ENCODE measurements at places on chromosomes 2 and 18.

DNA sequence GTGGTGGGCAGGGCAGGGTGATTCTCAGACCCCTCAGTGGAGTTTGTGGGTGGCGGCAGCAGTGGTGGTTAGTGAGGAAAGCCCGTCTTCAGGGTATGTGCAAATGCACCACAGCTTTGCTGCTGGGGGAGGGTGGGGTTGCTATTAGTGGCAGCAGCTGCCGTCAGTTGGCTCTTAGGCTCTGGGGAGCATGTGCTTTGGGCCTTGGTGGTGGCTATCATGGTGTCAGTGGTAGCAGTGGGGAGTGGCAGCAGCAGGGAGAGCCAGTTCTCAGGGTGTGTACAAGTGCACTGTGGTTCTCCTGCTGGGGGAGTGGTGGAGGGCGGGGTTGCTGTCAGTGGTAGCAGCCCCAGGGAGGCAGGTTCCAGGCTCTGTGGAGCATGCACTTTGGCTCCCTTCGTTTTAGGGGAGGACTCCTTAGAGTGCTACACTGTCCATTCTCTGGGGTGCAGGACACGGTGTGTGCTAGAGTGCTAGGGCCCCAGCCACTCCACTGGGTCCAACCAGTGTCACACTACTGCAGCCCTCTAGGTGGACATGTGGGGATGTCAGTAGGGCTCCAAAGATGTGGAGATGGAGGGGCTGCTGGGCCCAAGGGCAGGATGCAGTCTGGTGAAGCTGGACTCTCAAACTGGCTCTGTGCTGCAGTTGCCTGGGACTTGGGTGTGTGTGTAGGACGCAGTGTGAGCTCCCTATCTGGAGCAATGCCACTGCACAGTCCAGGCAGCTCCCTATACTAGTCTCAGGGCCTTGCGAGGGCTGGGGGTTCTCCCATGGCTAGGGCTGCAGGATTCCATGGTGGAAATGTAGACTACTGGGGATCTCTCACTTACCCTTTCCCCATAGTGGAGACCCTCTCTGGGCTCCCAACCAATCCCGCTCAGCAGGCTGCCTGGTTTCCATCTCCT is 45.3 kb downstream of the ADCYAP1 start:
- DNase-seq = no peak

- no peak for DNase-seq
Observed at GRCh38 chr2:202636213-202636513, 1.4 kb downstream of the FAM117B start.

DNA sequence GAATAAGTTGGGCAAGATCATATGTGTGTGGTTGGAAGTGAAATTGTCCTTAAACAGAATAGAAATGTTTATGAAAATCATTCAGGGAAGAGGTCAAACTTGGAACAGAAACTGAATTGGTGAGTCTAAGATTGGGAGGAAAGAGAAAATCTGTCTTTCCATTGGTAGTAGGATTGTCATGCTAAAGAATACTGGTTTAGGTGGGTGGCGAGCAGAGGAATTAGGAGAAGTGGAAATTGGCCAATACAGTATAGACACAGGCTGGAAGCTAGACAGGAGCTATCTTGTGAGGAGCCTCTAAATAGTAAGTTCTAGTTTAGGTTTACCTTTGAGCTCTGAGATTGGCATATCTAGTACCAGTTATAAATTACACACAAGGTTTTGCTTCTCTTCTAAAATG is 80.9 kb upstream of the KYNU start:
- DNase-seq = no peak

DNA sequence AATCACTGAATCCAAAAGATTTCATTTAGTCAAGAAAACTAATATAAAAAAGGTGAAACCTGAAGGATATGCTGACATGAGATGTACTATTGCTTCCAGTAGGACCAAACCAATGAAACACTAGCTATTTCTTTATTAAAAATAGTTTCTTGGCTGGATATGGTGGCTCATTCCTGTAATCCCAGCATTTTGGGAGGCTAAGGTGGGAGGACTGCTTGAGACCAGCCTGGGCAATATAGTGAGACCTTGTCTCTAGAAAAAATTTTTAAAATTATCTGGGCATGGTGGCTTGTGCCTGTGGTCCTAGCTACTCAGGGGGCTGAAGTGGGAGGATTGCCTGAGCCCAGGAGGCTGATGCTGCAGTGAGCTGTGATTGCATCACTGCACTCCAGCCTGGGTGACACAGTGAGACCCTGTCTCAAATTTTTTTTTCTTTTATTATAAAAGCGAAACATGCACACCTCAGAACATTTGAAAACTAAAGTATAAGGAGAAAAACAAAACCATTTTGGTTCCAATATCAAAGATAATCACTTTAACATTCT is 266.2 kb downstream of the TGIF1 start:
- no peak for DNase-seq

- no peak for DNase-seq
Observed at GRCh38 chr2:127020536-127020935, 86.4 kb downstream of the BIN1 start.

DNA sequence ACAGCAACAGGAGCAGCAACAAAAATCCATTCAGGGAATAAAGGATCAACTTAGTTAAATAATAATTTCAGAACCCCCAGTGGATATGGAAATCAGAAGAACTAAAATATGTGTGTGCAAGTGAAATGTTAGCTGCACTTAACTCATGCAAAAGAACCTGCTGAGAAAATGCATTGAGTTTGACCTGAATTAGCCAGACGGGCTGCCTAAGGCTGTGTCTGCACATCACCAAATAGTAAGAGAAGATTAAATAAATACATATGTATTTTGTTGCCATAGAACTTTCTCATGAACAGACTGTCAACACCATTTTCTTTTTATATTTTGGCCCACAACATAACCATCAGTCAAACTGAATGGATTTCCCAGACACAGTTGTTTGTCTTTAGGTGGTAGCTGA is 262.0 kb upstream of the PIK3C3 start:
- DNase-seq = no peak

DNA sequence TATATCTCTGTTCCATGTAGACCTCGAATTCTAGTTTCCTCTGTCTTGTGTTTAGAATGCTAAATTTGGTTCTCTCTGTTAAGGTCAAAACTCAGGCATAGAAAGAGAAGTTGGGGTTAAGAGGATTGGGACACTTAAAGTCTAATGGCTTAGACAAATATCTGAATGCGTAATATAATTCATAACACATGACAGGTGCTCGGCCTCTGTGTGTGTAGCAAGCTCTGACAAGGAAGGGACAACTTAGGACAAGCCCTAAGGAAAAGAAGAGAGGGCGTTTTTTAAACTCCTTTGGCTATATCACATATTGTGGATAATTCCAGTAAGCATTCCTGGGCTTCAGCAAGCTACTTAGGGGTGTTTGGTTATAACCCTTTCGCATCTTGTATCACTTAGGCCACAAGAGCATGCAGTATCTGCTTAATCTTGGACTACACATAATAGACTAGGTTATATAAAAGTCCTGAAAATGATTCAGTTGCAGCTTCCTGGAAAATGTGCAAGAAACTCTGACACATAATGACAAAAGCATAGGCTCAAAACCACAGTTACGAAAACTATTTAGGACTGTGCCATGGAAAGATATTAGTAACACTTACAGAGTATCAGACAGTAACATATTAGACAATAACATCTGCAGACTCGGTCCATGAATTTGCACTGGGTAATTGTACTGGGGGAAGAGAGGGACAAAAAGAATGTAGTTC is 16.1 kb upstream of the CREB1 start:
- no peak for DNase-seq

GRCh38 chr2:226891780-226892590 is 56.1 kb downstream of the RHBDD1 start:
- DNase-seq = no peak

GRCh38 chr2:3243804-3244203 is 133.8 kb downstream of the EIPR1 start:
- DNase-seq = no peak

DNA sequence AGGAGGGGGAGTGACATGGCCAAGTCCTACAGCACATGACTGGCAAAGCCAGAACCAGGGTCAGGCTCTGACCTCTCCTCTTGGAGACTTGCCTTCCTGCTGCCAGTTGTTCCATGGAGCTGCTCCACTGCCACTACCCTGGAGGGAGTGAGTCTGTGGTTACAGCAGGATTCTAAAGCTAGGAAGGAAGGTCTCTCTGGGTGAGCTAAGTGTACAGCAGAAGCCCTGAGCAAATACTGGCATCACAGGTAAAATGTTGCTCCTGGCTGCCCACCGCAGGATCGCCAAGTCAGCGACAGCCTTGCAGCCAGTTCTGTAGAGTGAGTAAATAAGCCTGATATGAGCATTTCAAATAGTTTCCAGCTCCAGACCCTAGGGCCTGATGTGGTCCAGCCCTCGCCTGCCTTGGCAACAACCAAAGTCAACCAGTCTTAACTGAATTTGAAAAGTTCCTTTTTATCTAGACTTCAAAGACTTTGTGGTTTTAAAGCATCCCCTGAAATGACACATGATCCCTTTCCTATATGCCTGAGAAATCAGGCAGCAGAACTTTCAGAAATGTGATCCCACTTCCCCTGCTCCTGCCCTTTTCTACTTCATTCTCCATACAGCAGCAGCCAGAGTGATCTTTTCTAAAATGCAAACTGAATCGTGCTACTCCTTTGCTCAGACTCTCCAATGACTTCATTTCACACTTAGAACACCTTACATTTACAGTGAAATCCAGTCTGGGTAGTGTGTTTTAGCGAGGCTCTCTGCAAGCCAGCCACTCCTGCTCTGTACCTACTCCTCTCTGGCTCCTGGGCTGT is 114.3 kb downstream of the MGAT5 start:
- no peak for DNase-seq

DNA sequence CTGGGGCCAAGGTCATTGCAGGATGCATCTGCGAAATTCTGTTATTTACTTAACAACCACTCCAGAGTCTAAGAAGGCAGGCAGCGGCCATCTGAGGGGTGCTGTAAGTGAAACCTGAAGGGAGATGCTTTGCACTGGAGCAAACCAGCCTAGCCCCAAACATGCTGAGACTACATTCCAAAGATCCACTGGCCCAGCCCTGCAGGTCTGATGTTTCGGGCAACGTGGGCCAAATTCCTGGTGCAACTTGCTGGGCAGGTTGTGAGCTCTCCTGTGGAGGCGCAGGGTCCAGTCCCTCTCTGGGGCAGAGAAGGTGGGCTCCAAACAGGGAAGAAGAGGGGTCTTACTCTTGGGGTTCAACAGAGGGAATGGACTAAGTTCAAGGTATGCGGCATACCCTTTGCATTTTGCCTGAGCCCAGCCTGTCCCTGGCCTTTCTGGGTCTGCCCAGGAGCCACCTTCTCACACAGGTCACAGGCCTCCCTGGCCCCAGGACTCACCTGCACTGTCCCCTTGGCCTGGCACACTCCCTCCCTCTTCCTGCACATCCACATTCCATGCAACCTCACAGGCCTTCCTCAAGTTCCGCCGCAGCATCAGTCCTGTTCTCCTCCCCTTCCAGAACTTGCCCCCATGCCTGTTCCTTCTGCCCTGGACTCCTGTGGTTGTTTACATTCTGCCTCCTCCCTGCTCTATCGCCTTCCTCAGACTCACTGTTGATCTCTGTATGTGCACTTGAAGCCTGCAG is 5.1 kb upstream of the MAL start:
- DNase-seq = no peak

DNA sequence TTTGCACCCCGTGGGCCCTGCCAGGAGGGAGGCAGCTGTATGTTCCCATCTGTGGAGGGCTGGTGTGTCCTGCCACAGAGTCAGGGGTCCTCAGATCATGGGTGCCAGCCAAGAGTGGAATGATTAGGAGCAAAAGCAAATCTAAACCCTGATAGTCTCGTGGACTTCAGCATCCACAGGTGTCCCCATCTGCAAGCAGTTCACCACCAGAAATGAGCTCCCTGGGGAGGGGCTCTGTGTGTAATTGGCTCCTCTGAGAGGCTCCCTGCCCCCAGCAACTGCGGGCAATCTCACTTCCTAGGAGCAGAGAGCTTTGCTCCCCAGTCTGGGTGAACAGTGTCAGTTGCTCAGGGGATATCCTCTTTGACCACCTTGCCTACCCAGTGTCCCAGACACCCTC is 78.1 kb downstream of the HNRNPLL start:
- no peak for DNase-seq

- DNase-seq = peak; percentile 59
Observed at GRCh38 chr2:96773922-96774321, 13.2 kb downstream of the CNNM4 start.

DNA sequence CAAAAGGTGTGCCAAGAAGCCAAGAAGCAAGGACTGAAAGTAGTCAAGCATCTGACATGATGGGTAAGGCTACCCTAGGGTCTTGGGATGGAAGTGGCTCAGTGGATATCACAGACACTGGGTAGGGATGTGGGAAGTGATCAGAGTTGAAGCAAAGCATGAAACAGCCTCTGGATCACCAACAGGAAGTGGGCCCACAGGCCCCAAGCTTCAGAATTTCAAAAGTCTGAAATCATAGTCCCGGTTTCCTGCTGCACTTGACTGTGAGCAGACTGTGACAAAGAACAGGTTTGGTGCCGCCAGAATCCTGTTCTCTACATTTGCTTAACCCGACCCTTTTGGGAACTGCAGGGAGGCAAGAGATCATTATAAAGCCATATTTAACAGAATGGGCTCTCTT is 57.4 kb downstream of the SP100 start:
- DNase-seq = peak; percentile 37

GRCh38 chr2:196499686-196500085 is 139.8 kb upstream of the CCDC150 start:
- no peak for DNase-seq

- DNase-seq = no peak
Observed at GRCh38 chr18:7369006-7369405, 138.1 kb downstream of the LRRC30 start.

DNA sequence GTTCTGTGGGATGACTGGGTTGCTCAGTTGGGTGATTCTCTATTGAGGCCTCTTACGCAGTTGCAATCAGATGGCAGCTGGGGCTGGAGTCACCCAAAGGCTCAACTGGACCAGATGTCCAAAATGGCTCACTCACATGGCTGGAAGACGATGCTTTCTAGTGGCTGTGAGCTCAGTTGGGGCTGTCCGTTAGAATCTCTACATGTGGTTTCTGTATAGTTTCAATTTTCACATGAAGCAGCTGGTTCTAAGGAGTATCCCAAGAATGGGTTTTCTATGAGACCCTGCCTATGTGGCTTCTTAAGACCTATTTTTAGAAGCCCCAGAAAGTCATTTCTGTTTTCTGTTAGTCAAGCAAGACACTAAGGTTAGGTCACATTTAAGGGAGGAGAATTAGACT is 4.4 kb downstream of the XRCC5 start:
- DNase-seq = no peak

DNA sequence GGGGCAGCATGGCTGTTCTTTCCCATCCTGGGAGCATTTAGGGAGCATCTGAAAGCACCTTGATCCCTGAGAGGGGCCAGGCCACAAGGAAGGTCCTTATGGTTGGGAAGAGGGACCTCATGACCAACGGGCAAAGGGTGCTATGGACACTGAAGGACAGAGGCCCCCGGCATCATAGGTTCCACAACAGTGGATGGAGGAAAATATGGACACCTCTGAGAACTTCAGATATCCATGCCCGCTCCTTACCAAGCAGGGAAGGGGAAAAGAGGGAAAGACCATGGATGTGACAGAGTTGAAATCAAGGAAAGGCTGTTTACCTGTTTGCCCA is 94.1 kb upstream of the MGAT4A start:
- no peak for DNase-seq

GRCh38 chr2:128644718-128645256 is 326.1 kb upstream of the HS6ST1 start:
- no peak for DNase-seq
